ENCODE measurements at places on chromosomes 6 and 20.

DNA sequence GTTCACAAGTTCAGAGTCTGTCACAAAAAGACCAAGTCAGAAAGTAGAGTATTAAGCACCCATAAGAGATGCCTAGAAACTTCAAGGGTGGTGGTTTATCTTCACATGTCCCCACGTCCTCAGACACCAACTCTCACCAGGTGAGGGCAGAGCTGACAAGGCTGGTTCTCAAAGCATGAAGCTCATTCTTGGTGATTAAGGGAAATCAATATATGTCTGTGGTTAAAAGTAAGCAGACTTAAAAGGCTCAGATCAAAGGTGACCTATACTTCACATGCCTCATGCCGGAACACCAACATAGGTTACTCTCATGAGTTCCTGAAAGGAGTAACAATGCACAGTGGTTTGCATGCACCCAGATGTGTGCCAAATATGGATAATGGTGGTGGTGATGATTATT is 27.0 kb downstream of the IL17A start:
- no peak for DNase-seq

- DNase-seq, result no peak
Measured at GRCh38 chr6:145809785-145810184, 4.8 kb downstream of the FBXO30 start.

GRCh38 chr20:42714298-42715141 is 475.2 kb downstream of the PTPRT start:
- no peak for DNase-seq

DNA sequence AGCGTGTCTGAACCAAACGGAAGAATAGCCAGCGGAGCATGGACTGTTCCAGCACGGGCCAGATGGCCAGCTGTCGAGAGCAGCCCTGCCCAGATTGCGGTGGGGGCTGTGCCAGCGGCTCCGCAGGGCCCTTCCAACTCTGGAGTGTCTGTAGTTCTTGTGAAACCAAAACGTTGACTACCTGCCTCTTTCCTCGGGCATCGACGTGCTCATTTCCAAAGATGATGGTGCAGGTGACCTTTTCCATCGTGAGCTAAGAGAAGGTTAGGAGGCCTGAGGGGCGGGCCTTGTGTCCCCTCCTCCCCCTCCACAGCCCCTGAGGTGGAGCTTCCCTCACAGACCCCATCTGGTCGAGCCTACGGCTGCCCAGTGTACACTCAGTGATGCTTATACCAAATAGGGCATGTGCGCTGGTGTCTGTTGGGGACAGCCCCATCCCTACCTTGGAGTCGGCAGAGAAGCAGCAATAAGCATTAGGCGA is 12.9 kb upstream of the C20orf144 start:
- DNase-seq, result no peak

- DNase-seq, result no peak
Measured at GRCh38 chr6:13635948-13636658, 21.0 kb downstream of the NOL7 start.

DNA sequence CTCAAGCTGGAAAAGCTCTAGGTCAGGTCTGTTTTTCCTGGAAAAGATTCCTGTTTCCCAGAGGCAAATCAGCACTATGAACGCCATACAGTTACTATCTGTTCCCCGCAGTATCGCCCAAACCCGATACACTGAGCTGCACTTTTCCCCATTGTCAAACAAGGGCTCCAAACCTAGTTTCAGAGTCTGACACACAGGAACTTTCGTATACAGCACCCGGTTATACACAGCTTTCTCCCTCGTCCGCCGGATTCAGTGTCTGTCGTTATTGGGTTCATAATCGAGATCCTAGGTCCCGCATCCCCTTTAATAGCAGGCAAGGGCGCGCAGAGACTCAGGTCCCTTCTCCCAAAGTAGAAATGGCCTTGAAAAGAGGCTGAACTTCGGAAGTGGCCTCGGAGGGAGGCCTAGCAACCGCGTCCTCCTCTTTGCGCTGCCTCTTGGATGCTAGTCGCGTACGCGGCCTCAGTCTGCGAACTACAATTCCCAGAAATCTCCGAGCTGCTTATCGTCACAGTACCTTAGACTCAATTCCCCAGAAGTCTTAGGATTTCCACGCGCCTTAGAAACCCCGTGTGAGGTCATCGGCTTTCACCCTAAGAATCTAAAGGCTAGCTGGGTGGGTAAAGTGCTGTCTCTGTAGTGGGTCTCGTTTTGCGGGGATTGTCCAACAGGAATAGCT is 34.2 kb downstream of the ZNF391 start:
- DNase-seq, result no peak

- no peak for DNase-seq
Measured at GRCh38 chr20:53914781-53915445, 155.5 kb downstream of the BCAS1 start.

DNA sequence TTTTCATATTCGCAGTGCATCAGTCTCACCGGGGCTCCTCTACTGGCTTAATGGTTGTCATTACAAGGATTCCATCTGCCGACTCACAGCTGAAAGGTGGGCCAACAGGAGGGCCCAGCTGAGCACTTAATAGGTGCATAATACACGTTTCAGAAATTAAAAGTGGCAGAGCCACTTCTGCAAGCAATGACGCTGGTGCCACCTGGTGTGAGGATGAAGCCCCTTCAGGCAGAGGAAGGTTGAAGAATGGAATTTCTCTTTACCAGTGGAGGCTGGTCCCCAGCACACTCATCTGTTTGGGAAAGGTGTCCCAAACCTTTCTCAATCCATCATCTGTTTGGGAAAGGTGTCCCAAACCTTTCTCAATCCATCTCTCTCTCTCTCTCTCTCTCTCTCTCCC is 8.2 kb upstream of the STMND1 start:
- DNase-seq, result peak; percentile 41

All from Daoy (cell line).